Left kidney (tissue), 8 donors: ENCODE measurements at places on chromosomes 4 and X. TPM values are rescaled to one million over a fixed set of nuclear protein-coding genes. Genes with fewer than 3 reads are reported as not detected.

DNA sequence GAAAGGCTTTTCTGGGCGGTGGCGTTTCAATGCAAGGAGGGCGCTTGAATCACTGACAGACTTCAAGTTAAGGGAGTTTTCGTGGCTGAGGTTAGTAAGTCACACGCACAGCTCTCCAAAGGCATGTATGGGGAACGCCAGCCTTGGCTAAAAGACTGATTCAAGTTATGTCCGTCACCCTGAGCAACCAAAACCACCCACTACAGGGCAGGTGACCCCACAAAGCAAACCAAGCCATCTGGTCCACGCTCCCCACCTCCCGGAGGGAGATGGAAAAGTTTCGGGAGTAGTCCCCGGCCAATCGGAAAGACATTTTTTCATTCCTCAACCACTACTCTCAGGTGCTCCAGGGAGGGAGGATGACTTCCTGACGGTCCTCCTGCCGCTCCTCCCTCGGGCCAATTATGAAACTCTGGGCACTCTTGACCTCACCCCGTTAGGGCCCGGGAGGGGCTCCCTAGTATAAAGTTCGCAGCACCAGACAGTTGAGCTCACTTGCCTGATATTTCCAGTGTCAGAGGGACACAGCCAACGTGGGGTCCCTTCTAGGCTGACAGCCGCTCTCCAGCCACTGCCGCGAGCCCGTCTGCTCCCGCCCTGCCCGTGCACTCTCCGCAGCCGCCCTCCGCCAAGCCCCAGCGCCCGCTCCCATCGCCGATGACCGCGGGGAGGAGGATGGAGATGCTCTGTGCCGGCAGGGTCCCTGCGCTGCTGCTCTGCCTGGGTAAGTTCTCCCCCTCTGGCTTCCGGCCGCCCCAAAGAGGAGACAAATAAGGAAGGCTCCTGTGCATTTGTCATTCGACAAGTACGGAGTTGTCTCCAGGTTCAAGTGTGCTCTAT lies at the start of gene EREG:
Gene EREG, plus strand, starts transcription at position 494 of the 840 bp plus-strand sequence. Its CDS starts 164 bp downstream, at position 658.
- DNase-seq = peak; percentile 38

- DNase-seq = no peak
Observed at GRCh38 chrX:118528071-118528737, 32.6 kb downstream of the DOCK11 start.

DNA sequence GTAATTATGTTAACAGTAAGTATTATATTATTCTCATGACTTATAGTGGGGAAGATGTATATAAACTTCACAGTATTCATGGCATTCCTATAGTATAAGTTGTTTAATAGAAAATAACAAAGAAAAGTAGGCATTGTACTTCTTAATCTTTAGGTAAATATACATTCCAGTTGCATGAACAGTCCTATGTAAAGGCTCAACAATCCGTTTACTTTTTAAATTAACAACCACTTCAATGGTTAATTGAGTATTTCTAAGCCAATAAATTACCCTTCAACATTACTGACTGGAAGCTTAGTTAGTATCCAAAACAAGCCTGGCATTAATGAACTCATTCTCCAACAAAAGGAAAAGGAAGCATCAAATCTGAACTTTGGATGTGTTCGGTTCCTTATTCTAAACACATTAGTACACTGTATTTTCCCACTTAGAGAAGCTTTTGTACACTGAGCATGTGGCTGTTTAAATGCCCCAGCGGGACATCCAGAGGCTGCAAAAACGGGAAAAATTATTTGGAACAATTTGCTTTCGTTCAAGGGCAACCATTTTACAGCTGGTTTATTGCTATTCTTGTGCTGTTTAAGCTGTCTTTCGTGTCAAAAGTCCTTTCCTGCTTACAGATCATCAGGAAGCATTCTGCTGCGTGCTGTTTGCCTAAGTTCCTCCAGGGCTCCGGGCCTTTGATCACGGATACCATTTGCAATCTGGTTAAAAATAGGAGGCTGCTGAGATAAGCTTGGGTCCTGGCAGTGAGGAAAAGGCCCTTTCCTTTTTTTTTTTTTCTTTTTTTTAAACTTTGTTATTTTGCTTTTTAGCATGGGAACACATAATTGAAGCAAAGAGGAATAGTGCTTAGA lies 460.3 kb downstream of the SPRY1 start:
- DNase-seq = no peak

- DNase-seq = peak; percentile 26
Observed at GRCh38 chr4:46931981-46932380, 22.9 kb upstream of the COX7B2 start.

GRCh38 chr4:32196950-32197688 lies 1477.0 kb downstream of the PCDH7 start:
- peak; percentile 27 for DNase-seq

NUDT10 gene
- polyA plus RNA-seq = 11.8 TPM

VSIG4 gene
- polyA plus RNA-seq = 5.7 TPM

MAGEB2 gene
- not detected for polyA plus RNA-seq
